Activated CD4-positive, CD25-positive, alpha-beta regulatory T cell treated with anti-CD3 and anti-CD28 coated beads, Interleukin-2, amount 50 U/mL, for 24 hours (primary cell): ENCODE measurements at places on chromosomes 12 and 14.
A peak's percentile ranks its signal among the peaks of the same experiment; 100 is the strongest.

GRCh38 chr14:85909581-85909980 is 379.6 kb downstream of the FLRT2 start:
- ATAC-seq = no peak

DNA sequence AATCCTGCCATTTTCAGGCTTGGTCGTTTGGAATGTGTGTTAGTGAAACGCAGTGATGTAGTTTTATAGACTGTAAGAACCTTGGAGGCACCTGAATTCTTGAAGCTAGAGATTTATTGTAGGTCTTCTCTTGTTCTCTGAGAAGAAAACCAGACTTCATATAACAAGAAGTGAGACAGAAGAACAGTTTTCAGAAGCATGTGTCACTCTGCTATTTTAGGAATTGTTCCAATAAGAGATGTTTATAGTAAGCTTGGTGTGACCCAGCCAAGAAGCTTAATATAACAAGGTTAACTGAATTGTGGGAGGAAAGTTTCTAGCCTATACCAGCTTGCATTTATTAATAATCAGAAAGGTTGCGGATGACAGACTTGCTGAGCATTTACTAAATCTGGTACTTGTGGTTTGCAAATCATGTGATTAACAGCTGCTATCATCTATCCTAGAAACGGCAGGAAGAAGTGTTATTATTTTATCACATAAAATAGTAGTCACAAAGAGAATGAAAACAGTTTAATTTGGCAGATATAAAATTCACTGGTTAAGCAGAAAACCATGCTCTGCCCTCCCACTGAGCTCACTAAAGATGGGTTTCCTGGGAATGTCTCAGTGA is 49.2 kb upstream of the BCAT1 start:
- ATAC-seq = peak; percentile 90

- ATAC-seq = peak; percentile 61
These were observed at the start of gene ITGB7 for GRCh38 chr12:53207042-53207441. ITGB7 (minus strand) TSS chr12:53207251; CDS start chr12:53200443, 6,808 bp downstream.

DNA sequence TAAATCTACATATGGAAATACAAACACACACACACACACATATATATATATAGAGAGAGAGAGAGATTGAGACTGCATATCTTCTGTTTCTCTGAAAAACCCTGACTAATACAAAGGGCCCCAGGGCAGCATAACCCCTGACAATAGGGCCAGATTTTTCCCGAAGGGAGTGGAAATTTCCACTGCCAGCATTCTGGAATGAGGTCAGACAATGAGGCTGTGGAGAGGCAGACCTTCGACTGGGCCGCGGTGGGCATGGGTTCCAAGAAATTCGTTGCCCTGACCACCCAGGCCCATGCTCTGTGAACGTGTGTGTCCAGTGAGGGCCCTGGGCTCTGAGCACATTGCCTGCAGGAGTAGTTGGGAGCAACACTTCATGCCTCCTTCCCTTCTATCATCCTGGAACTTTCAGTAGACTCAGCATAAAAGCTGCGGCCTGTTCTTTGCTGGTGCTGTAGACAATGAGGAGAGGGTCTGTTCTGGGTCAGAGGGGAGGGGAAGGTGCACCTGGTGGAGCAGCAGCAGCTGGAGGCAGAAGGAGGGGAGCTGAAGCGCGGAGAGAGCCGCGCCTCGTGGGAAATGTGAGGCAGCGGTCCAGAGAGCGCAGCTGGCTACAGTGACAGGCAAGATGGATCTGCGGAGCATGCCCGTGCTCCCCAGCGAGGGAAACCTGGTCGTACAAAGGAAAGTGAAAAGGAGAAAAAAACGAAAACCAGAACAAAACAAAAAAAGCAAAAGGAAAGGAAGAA is 25.6 kb upstream of the CCDC60 start:
- no peak for ATAC-seq
